Eye (tissue), 1 donor: ENCODE measurements at places on chromosomes 5 and 9.

DNA sequence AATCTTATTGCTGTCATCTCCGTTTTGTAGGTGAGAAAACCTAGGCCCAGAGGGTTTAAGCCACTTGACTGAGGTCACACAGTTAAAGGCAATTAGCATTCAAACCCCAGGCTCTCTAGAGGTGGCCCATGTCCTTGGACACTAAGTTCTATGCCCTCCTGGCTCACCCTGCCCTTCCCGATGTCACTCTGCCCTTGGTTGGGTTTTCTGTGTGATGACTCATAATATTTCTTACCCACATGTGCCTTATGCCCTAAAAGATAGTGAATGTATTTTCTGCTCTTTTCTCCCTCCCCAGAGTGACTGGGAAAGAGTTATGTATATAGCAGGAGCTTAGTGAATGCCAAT is 174.5 kb upstream of the PITX1 start:
- no peak for DNase-seq

DNA sequence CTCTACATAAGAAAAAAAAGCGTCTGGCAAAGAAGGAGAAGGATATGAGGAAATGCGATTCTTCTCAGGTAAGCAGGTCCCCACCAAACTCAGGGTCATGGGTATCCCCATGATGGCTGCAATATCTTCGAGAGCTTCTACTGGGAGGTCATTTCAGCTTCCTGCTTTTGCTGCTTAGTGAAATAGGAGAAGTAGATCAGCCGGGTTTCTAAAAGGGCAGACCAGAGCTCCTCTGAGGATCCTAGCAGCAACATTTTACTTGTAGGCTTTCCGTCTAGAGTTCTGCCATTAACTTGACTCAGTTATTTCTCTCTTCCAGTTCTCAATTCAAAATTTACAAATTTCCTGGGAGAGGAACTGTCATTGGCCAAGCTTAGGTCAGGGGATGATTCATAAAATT is 134.7 kb downstream of the DPYSL3 start:
- DNase-seq = no peak

GRCh38 chr5:52469420-52469819 is 318.3 kb upstream of the ITGA1 start:
- DNase-seq = no peak

- DNase-seq = no peak
Measured at GRCh38 chr5:4532705-4533080, 607.4 kb upstream of the ADAMTS16 start.

GRCh38 chr9:131324736-131325679 is 35.5 kb downstream of the PLPP7 start:
- no peak for DNase-seq

GRCh38 chr5:90813392-90813791 is 254.8 kb downstream of the ADGRV1 start:
- DNase-seq = no peak

DNA sequence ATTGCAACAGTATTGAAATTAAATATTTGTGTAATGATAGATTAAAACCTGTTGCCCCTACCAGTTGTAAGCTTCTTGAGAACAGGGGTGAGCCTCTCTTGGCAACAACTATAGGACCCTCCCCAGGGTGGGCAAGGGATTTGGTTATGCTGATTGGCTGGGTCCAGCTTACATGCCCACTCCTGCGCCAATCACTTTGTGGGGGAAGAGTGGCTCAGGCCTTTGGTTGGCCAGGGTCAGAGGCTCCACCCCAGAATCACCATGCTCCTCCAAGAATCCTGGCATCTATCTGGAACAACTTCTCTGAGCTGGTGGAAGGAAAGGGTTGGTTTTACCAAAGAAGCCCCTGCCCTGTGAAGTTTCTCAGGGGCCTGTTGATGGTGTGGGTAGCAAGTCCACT is 8.6 kb upstream of the PITX1 start:
- no peak for DNase-seq

DNA sequence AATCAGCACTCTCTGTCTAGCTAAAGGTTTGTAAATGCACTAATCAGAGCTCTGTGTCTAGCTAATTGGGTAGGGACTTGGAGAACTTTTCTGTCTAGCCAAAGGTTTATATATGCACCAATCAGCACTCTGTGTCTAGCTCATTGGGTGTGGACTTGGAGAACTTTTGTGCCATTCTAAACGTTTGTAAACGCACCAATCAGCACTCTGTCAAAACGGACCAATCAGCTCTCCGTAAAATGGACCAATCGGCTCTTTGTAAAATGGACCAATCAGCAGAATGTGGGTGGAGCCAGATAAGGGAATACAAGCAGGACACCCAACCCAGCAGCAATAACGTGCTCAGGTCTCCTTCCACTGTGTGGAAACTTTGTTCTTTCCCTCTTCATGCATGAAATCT is 298.6 kb upstream of the PTPRD start:
- no peak for DNase-seq

- DNase-seq = no peak
Measured at GRCh38 chr9:106972082-106972481, 109.1 kb downstream of the ZNF462 start.

- DNase-seq = no peak
Measured at GRCh38 chr5:7425830-7426229, 29.9 kb downstream of the ADCY2 start.

GRCh38 chr9:37747271-37747753 is 6.3 kb upstream of the TRMT10B start:
- DNase-seq = peak; percentile 79

GRCh38 chr5:41526699-41527098 is 16.3 kb upstream of the PLCXD3 start:
- no peak for DNase-seq

GRCh38 chr5:61866930-61867329 is 439.1 kb upstream of the KIF2A start:
- no peak for DNase-seq

DNA sequence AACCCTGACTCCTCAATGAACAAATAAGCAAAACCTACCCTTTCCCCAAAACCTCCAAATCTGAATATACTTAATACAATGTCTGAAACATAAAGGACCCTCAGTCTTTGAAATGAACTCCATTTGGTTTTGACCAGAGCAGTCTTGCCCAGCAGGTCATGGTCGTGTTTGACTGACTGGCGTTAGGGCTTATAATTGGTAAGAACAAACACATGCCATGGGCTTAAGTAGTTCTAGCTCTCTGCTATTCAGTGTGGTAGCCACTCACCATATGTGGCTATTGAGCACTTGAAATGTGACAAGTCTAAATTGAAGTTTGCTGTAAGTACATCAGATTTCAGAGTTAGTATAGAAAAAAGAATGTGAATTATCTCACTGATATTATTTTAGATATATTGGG is 42.1 kb downstream of the LRRTM2 start:
- no peak for DNase-seq

DNA sequence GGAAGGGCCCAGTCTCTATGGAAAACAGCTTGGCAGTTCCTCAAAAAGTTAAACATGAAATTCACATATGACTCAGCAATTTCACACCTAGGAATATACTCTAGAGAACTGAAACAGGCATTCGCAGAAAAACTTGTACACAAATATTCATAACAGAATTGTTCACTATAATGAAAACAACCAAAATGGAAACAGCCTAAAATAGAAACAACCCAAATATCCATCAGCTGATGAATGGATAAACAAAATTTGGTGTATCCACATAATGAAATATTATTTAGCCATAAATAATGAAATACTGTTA is 4.8 kb upstream of the GPR150 start:
- no peak for DNase-seq

DNA sequence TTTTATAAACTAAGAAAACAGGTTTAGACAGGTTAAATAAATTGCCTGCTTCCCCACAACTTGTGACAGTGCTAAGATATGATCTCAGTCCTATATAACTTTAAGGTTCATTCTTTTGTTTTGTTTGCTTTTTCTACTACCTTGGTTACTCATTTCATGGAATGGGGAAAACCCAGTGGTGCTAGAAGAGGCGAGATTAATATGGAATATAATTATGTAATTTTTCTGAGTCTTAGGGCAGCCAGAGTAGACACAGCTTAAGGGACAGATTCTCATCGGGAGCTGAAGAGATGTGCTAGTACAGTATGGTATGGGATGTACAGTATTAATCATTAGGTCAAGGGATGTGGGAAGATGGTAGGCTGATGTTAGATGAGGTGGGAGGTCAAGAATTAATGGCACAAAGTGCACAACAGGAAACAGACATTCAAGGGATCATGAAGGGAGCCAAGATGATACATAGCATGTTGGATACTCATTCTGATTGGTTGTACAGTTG is 6.2 kb downstream of the TRIM32 start:
- no peak for DNase-seq
